ENCODE measurements at places on chromosomes 6 and 20.

- DNase-seq = peak; percentile 56
Measured at GRCh38 chr20:61896058-61896961, 169.4 kb downstream of the TAF4 start.

- no peak for DNase-seq
Measured at GRCh38 chr6:152161501-152161900, 354.0 kb downstream of the ESR1 start.

GRCh38 chr6:84330325-84330724, 102.9 kb upstream of the CEP162 start:
- no peak for DNase-seq

GRCh38 chr6:133945158-133945557, 7.9 kb upstream of the TBPL1 start:
- DNase-seq = no peak

- peak; percentile 79 for DNase-seq
Measured at GRCh38 chr6:39361657-39362486, 39.4 kb upstream of the KCNK16 start.

DNA sequence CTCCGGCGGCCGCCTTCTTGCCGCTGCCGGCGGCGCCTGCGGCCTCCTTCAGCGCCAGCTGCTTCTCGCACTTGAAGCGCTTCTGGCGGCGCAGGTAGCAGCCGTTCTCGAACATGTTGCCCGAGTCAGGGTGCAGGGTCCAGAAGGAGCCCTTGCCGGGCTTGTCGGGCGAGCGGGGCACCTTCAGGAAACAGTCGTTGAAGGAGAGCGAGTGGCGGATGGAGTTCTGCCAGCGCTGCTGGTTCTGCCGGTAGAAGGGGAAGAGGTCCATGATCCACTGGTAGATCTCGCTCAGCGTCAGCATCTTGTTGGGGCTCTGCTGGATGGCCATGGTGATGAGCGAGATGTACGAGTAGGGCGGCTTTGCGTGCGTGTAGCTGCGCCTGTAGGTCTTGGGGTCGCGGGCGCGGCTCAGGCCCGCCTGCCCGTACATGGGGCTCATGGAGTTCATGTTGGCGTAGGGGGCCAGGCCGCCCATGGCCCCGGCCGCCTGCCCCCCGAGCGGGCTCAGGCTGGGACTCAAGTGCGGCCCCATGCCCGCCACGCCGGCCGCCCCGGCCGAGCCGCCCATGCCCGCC, 1.9 kb downstream of the FOXA2 start:
- DNase-seq = peak; percentile 26

GRCh38 chr20:25250508-25250907, 2.6 kb downstream of the PYGB start:
- no peak for DNase-seq

DNA sequence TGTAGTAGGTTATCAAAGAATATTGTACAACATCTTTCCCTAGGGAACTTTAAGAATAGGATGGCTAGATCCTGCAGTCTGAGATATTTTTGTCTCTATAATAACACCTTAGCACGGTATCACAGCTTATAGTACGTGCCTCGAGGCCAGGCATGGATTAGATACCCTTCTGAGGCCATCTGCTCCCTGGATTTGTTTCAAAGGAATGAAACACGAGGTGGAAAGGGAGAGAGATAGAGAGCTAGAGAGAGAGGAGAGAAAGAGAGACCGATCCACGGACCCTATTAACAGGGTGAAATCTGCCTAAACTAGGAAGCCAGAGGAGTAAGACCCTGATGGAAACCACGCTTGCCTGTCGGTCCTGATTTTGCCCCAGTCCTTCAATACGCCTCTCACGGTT, 92.5 kb downstream of the CD83 start:
- no peak for DNase-seq

- DNase-seq = no peak
Measured at GRCh38 chr20:63750807-63751470, 11.4 kb downstream of the SLC2A4RG start.

- DNase-seq = no peak
Measured at GRCh38 chr20:23097636-23098580, 11.8 kb upstream of the CD93 start.

DNA sequence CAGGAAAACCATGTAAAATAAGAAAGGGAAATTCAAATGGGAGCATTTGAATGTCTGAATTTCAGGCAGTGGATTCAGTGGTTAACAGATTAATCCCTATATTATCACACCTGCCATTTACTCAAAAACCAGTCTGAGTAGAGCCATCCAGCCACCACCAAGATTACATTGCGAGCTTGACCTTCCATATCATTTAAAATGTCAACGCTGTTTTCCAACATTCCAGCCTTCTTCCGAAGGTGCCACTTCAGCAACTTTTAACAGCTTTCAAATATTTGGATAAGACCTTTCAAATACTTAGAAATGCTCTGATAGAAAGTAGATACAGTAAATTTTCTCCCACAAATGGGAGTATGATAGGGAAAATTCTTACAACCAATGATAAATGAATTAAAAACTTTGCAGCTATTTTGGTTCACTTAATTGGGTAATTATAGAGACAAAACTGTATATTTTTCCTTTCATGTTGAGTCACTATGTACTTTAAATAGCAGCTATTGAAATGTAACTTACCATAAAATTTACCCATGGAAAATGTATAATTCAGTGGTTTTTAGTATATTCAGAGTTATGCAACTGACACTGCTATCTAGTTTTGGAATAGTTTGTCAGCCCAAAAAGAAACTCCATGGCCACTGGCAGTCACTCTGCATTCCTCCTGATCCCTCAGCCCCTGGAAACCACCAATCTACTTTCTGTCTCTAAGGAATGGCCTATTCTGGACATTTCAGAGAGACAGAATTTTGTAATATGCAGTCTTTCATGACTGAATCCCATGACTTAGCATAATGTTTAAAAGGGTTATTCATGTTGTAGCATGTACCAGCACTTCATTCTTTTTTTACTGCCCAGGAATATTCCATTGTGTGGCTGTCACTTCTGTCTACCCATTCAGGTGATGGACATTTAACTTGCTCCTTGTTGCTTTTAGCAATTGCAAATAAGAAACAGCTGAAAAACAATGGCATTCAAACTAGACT, 21.5 kb downstream of the EZR start:
- no peak for DNase-seq

DNA sequence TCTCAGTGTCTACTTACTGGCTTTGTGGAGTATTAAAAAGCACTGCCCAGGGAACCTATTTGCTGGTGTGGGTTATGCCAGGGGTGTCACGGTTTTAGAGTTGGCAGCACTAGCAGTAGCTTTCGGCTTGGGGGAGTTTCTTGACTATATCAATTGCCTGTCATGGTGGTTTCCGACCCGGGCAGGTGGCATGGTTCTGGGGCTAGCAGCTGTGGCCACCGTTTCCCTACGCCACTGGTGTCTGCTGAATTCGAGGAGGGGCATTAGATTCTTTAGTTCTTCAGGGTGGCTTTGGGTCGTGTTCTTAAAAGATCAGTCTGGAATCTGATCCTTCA, 55.6 kb upstream of the FOXC1 start:
- no peak for DNase-seq

GRCh38 chr6:84967965-84968364, 203.6 kb upstream of the TBX18 start:
- DNase-seq = no peak

DNA sequence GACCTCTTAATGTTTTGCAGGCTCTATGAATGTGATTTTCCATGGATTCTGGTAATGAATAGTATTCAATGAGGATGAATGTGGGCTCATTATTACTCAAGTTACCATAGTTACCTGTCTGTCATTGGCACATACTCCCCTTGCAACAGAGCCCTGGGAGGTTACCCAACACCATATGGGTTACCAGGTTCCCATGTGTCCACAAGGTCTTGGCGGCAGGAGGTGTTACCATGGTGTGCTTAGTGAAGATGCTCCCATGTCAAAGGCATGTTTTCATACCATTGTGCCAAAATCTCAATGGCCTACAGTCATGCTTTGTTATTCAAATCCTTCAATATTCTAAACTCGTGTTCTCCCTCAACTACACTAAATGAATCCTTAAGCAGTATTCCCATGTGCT, 232.5 kb downstream of the HDGFL1 start:
- no peak for DNase-seq

- DNase-seq = no peak
Measured at GRCh38 chr6:135525594-135525993, 28.1 kb upstream of the AHI1 start.

DNA sequence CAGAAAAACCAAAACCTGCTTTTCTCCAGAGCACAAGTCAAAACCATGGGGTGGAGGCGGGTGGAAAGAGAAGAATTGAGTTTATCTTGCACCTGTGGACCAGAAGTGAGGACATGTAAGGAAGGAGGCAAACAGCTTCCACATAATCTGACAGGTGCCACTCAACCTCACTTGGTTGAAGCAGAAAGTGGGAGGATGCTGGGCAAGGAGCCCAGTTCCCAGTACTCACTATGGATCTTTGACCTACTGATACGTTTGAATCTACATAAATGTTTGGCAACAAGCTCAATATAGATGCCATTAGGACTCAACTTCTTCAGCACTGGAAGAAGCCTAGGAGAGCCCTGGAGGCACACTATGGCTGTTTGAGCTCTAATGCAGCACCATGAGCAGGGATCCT, 285.5 kb downstream of the KIF16B start:
- no peak for DNase-seq

GRCh38 chr6:60670036-60670435, 1616.0 kb downstream of the KHDRBS2 start:
- DNase-seq = no peak

- no peak for DNase-seq
Measured at GRCh38 chr20:25006431-25007167, 14.0 kb upstream of the APMAP start.

- DNase-seq = no peak
Measured at GRCh38 chr6:44867571-44868334, 460.4 kb upstream of the RUNX2 start.

- DNase-seq = peak; percentile 30
Measured at GRCh38 chr6:43770372-43771209, 580 bp downstream of the VEGFA start.

DNA sequence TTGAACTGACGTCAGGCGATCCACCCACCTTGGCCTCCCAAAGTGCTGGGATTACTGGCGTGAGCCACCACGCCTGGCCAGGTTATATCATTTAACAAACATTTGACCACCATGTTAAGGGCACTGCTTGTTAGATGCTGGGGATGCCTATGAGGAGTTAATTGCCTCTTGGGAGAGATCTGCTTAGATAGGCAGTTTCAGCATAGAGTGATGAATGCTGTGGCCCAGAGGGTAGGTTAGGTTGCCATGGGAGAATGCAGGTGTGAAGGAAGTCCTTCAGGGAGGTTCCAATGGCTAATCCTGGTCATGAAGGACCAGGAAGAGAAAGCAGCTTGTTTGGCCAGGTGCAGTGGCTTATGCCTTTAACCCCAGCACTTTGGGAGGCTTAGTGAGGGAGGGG, 17.0 kb downstream of the PHF20 start:
- peak; percentile 10 for DNase-seq

GRCh38 chr6:151761851-151762250, 45.6 kb upstream of the ESR1 start:
- DNase-seq = no peak

DNA sequence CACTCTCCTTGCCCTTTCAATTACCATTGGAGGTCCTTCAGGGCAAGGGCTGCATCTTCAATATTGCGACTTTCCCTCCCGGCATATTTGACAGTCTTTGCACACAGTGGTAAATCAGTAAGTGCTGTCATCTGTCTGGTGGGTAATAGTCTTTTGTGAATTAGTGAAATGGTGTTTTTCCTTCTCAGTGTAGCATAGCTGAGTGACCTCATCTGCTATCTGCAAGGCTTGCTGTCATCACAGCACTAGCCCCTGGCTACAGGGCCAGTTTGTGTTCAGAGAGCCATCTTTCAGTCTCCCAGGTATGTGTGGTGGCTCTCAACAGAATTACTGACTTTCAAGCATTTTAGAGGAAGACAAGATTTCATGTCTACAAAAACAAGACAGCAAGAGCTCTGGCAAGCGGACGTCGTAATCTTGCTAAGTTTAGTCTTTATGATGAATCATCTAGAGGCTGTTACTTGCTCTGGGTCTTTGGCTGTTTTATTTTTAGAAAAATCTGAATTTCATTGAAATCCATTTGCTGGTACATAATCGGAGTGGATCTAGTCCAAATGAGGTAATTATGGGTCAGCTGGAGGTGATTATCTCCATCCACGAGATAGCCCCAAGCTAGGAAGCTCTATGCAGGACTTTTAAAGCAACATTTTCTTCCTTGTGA, 528.9 kb downstream of the EPM2A start:
- DNase-seq = no peak

GRCh38 chr6:63923139-63923739, 287.6 kb downstream of the PHF3 start:
- peak; percentile 42 for DNase-seq

DNA sequence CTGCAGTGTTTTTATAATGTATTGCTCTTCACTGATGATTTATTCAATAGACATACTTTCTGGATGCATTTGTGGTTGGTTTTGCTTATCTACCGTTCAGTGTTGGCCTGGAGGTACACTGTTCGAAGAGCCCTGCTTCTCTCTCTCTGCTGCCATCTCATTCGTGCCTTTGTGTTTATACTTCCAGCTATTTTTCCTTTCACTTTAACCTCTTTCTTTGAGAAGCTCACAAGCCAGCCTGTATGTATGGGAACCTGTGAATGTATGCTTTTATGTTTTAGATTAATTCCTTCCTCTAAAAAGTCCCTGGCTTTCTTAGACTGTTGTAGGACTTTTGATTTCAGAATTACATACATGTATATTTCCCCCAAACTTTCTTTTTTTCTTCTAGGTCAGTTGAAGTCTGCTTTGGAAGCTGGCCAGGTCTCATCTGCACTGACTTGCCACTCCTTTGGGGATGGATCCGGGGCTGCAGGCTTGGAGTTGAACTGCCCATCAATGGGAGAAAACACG, 83.0 kb downstream of the SCAND1 start:
- no peak for DNase-seq

- no peak for DNase-seq
Measured at GRCh38 chr6:64252256-64252655, 616.7 kb downstream of the PHF3 start.

- no peak for DNase-seq
Measured at GRCh38 chr6:7108196-7108963, 619 bp downstream of the RREB1 start.
